ENCODE measurements at places on chromosomes 5 and 9. TPM values are rescaled to one million over a fixed set of nuclear protein-coding genes. Genes with fewer than 3 reads are reported as not detected.

- peak; percentile 82 for DNase-seq
Measured at GRCh38 chr9:111992523-111992922, 95.9 kb downstream of the UGCG start.

GRCh38 chr9:99660191-99660636, 161.5 kb upstream of the NR4A3 start:
- DNase-seq, result no peak

DNA sequence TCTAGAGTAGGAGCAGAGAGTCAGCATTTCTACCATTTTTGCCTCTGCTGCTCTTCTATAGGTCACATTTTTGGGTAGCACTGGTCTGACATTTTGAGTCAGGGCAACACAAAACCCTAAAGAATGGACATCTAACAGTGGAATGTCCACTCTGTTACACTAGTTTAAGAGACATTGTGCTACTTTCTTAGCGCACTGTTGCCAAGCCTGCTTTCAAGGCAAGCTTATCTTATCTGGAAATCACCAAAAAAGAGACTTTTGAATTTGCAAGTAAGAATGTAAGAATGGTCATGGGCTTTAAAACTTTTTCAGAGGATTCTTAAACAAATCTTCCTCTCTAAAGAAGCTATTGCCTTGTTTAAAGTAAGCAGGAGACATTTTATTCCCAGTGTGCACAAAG, 73.0 kb upstream of the STARD4 start:
- DNase-seq, result no peak

NXNL2 gene
- total RNA-seq, result 3.2 TPM

GRCh38 chr5:173866243-173866857, 21.8 kb upstream of the CPEB4 start:
- no peak for DNase-seq

GRCh38 chr5:66849803-66850202, 253.6 kb downstream of the MAST4 start:
- DNase-seq, result peak; percentile 55

- DNase-seq, result peak; percentile 65
Measured at GRCh38 chr5:111859031-111859430, 102.0 kb upstream of the NREP start.

DMXL1 gene
- 21.5 TPM for total RNA-seq

GRCh38 chr9:83130541-83130940, 67.6 kb upstream of the RASEF start:
- no peak for DNase-seq

PDE6A gene
- not detected for total RNA-seq

DNA sequence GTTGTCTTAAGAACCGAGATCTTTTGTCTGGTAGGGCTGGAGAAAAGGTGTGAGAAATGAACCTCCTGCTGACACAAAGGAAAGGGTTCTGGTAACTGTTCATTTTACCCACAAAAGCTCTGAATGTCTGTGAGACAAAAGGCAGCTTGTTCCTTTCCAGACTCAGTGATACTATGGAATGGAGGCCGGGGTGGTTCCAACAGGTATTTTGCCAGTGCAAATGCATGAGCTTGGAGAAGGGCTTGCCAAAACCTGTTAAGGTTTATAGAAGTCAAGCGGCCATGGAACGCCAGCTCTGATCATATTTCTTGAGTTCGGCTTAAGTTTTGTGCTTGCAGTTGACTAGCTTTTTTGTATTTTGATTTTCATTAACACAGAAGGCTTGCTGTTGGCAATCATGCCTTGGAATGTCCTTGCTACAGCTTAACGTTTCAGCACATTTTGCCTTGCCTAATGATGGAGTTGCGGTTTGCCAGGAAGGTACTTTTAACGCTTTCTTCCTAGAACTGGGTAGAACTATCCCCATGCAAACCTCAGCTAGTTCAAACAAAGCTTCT, 328.6 kb downstream of the PIK3R1 start:
- DNase-seq, result no peak

DNA sequence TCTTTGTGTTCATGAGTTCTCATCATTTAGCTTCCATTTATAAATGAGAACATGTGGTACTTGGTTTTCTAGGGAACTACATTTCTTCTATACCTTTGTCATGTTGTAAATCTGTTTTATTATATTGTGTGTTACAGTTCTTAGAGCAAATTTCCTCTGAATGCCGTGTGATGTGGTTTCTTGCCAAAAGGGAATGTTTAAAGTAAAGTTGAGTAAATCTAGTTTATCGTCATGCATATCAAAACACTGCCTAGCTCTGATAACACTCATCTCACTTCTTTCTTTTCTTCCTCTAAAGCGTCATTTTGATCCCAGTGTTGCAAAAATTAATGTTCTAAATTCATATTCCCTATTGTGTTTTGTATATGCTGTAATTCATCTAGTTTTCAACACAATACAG, 295.4 kb upstream of the HAPLN1 start:
- DNase-seq, result peak; percentile 65

PCDH1 gene
- total RNA-seq, result 0.83 TPM

TXNDC8 gene
- total RNA-seq, result not detected

FAM151B gene
- total RNA-seq, result 2.9 TPM

FBXL7 gene
- 4.4 TPM for total RNA-seq

DNA sequence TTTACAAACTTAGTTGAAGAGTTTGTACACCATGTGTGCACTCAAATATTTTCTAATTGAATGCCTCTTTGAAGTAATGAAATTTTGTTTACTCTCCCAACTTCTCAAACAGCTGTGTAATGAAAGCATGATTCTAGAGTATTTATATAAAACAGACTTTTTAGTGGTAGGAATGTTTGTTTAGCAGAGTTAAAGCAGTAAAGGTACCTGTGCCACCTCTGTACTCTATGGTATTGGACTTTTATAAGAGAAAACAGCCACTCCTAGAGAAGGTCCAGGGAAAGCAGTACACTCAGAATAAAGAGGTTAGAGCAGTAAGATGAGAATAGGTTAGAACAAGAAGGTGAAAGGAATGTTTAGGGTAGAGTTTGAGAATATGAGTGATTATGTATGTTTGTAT, 163.1 kb downstream of the CHSY3 start:
- no peak for DNase-seq

DNA sequence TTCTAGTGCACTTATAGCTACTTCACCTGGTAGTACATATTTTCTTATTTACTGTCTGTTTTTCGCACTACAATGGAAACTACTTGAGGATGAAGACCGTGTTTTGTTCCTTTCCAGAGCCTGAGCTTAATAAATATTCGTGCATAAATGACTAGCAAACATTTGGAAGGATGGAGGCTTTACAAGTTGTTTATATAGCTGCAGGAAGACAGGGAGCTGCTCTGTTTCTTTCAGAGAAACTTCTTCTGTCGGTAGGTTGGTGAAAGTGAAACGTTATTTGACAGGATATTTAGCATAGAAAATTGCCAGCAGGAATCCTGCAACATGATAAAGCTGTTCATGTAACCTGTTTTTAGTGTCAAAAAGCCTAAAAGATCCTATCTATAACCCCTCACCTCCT, 210.6 kb downstream of the PCSK5 start:
- DNase-seq, result peak; percentile 12

DNA sequence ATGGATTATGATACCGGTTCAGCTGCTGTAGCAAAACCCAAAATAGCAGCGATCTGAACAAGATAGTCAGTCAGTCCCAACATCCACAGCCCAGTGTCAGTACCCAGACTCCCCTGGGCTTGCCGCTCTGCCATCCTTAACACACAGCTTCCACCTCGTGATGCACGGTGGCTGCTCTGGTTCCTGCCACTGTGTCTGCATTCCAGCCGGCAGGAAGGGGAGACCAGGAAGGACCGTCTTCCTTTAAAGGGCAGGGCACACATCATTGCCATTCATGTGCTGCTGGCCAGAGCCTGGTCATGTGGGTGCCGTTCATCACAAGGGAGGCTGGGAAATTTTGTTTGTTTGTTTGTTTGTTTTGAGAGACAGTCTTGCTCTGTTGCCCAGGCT, 131.0 kb upstream of the IER5L start:
- no peak for DNase-seq

- peak; percentile 31 for DNase-seq
Measured at GRCh38 chr5:83077662-83078261, 415 bp downstream of the XRCC4 start.

DNA sequence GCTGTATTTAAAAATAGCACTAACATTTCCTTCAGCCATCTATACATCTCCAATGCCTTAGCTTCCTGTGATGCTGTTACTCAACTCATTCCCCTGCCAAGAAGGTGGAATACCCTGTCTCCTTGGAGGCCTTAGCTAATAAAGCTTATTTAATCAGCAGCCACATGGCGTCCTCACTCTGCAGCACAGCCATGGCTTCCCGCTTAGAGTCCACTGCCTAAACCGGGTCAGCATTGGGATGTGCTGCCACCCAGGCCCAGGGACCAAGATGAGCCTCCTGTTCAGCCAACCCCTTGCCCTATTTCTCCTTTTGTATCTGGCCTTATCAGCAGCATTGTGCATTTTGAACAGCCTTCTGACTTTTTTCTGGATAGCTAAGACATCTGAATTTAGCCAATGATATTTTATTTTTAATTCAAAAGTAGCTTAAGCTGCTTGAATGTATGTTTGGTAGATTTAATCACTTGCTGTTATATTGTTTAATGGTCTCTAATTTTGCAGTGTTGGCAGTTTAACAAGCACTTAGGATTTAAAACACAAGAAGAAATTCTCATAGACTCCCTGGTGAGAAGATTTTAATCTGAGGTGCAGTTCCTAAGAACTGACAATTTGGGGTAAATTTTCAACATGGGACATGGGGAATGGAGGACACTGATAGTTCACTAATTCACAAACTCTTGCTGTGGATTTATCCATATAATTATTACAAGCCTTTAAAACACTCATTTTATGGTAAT, 113.0 kb downstream of the RPS23 start:
- DNase-seq, result peak; percentile 84

- no peak for DNase-seq
Measured at GRCh38 chr9:130265431-130266235, at the start of gene HMCN2. HMCN2 (plus strand) TSS chr9:130265760; CDS start chr9:130265879, 119 bp downstream.

DNA sequence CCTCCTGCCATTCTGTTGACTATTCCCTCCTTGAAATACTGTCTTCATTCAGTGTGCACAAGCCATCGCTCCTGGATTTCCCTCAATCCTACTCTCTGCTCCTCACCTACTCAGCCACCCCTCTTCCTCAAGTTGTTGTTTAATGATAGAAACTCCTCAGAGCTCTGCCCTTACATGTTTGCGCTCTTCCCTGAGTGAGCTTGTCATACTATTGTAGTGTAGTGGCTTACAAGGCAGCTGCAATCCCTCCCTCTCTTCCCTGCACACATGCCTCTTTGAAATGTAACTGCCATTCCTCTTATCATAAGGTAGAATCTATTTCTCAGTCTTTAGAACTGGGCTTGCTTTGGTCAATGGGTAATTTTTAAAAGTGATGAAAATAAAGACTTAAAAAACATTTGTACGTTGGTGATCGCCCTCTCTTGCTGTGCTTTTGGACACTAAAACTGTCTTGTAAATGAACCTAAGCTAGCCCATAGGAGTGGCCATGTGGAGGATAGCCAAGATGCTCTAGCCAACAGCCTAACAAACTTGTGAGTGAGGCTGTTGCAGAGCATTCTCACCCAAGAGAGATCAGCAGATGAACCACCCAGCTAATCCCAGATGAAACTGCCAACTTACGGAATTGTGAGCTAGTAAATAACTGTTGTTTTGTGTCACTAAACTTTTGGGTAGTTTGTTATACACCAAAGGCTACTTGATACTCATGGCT, 18.1 kb upstream of the SMAD5 start:
- no peak for DNase-seq

GRCh38 chr9:134335486-134336220, 9.4 kb downstream of the RXRA start:
- no peak for DNase-seq

- DNase-seq, result no peak
Measured at GRCh38 chr9:33288828-33289483, 1.4 kb upstream of the NFX1 start.

GPR21 gene
- 0.28 TPM for total RNA-seq

DNA sequence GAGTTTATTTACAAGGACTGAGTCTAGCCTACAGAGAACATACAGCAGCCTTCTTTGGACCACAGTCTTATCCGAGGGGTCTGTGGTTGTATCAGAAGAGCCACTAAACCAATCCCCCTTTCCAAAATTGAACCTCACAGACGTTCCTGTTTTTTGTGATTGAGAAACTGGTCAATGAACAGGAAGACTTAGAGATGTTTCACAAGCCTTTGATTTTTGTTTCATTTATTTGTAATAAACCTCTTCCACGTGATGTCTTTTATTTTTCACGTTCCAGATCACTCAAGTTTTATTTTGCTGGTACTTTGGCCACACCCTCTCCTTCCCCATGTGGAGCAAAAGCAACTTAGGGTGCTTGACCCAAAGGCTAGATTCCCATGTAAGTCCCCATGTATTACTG, 16.1 kb downstream of the CCT5 start:
- no peak for DNase-seq

PRRC1 gene
- total RNA-seq, result 46.8 TPM

GNG10 gene
- total RNA-seq, result 48.8 TPM

DNA sequence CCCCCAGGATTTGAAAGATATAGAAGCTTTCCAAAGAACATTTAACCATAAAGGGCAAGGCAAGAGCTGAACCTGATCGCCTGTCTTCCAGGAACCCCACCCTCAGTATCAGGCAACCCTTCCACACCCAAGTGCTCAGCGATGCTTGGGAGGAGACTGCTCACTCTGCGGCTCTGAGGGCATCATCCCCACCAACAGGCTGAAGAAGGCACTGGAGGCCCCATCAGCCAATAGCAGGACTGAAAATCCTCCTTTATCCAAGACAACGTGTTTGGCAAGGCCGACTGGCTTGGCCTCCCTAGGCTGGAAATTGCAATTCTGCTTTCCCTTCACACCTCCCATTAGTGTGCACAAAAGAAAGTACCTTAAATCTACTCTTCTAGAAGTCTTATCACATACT, 1.4 kb upstream of the PPP2CA start:
- peak; percentile 23 for DNase-seq

CATSPER3 gene
- under 0.01 TPM for total RNA-seq

- peak; percentile 87 for DNase-seq
Measured at GRCh38 chr9:33782395-33783152, 12.8 kb upstream of the PRSS3 start.

- no peak for DNase-seq
Measured at GRCh38 chr5:57276353-57276752, 102.5 kb downstream of the GPBP1 start.

GRXCR2 gene
- total RNA-seq, result not detected

GRCh38 chr5:35971186-35971877, 19.9 kb downstream of the UGT3A1 start:
- DNase-seq, result no peak

- peak; percentile 24 for DNase-seq
Measured at GRCh38 chr5:80156156-80156555, 99.7 kb downstream of the SERINC5 start.

DNA sequence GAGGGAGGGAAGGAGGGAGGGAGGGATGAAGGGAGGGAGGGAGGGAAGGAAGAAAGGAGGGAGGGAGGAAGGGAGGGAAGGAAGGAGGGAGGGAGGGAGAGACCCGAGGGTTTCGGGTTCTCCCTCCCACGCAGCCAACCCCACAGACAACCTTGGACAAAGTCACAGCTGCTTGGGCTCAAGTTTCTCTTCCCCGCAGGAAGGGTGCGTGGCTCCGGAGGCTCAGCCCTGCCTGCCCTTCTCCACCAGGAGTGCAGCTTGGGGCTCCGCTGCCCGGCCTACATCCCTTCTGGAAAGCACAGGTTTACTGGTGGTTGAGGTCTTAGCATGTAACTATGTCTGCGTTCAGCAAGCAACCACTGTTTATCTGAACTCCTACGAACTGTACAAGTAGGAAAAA, 15.0 kb downstream of the SLC12A7 start:
- DNase-seq, result no peak
